Dermis microvascular lymphatic vessel endothelial cell (primary cell): ENCODE measurements at places on chromosomes 3 and 15.

DNA sequence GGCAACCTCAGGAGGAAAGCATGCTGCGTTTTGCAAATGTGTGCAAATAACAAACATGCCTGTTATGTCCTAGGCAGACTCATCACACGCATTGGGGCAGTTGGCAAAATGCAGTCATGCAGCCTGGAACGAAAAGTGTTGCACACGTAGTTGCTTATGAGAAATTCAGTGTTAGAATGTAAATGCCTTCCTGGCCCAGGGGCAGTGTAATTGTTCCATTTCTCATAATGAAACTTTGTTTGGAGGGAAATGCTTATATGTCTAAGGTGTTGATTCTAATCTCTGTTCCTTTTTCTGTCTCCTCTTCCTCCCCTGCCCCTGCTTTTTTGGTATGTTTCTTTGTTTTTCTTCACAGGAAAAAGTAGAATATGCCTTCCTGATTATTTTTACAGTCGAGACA lies 156.0 kb downstream of the CACNA1D start:
- no peak for DNase-seq

DNA sequence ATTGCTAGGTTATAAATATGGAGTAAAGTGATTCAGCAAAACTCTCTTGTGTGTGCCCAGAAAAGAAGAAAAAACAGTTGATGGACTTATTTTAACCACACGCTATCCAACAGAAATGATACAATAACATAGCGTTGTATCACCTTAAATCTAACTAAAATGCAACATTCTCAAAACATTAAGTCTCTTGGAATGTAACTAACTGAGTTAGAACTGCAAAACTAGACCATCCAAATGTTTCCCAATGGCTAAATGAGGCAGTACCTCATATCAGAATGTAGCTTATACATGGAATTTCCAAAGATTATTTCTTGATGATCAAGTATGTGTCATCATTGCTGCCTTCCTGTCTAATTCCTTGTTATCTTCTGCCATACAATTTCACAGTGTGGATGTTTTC lies 187.9 kb downstream of the CNTN3 start:
- DNase-seq = no peak

DNA sequence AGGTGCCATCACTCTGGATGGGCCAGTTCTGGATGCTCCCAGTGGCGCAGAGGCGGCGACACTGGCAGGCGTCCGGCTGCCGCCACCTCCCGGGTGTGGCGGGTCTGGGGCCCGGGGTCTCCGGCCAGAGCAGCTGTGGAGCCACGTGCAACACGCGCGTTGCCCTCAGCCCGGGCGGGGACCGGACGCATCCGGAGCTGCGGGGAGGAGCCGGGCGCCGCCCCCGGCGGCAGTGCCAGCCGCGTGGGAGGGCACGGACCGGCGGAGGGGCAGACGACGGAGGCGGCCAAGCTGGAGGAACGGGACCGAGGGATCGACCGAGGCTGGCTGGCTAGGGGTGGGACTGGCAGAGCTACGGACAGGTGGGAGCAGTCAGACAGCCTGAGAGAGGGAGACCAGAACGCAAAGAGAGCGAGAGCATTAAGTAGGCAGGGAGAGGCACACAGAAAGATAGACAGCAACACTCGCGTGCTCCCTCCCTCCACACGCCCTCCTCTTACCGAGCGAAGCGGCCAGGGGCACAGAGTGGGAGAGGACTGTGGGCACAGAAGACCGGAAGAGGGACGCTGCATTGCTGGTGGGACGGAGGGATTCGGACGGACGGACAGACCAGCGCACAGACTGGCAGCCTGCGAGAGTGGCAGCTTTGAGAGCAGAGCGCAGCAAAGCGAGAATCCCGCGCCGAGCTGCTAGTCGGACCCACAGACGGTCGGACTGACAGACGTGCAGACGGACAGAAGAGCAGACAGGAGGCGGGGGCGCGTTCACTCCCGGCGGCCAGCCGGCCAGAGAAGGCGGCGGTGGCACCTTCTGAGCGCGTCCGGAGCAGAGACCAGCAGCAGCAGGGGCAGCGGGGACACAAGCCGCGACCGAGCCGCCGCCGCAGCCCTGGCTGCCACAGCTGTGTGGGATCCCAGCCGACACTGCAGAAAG lies at the start of gene ARPP21:
ARPP21 (plus strand) TSS at position 272 of the 933 bp plus-strand sequence. CDS start 42,227 bp downstream, outside the sequence.
- no peak for DNase-seq

DNA sequence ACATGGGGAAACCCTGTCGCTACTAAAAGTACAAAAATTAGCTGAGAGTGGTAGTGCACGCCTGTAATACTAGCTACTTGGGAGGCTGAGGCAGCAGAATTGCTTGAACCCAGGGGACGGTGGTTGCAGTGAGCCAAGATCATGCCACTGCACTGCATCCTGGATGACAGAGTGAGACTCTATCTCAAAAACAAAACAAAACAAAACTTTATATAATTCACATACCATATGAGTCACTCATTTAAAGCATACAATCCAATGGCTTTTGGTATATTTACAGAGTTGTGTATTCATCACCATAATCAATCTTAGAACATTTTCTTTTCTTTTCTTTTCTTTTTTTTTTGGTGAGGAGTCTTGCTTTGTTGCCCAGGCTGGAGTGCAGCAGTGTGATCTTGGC lies 8.7 kb downstream of the PXK start:
- no peak for DNase-seq

GRCh38 chr3:16828815-16829214 lies 55.9 kb upstream of the PLCL2 start:
- DNase-seq = peak; percentile 78

DNA sequence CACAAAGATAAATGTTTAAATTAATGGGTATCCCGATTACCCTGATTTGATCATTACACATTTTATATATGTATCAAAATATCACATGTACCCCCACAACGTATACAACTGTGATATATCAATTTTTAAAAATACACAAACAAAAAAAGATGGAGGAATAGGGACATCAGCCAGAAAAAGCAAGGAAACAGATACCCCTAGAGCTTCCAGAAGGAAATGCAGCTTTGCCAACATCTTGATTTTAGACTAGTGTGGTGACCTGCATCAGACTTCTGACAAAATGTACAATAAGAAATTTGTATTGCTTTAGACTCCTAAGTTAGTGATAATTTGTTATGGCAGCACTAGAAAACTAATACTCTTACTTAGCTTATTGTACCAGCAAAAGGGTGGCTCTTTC lies 483.8 kb downstream of the TUSC7 start:
- DNase-seq = no peak

- DNase-seq = no peak
Observed at GRCh38 chr15:100186960-100187359, 154.8 kb downstream of the ADAMTS17 start.

- DNase-seq = no peak
Observed at GRCh38 chr3:172329070-172329469, 119.2 kb downstream of the GHSR start.

DNA sequence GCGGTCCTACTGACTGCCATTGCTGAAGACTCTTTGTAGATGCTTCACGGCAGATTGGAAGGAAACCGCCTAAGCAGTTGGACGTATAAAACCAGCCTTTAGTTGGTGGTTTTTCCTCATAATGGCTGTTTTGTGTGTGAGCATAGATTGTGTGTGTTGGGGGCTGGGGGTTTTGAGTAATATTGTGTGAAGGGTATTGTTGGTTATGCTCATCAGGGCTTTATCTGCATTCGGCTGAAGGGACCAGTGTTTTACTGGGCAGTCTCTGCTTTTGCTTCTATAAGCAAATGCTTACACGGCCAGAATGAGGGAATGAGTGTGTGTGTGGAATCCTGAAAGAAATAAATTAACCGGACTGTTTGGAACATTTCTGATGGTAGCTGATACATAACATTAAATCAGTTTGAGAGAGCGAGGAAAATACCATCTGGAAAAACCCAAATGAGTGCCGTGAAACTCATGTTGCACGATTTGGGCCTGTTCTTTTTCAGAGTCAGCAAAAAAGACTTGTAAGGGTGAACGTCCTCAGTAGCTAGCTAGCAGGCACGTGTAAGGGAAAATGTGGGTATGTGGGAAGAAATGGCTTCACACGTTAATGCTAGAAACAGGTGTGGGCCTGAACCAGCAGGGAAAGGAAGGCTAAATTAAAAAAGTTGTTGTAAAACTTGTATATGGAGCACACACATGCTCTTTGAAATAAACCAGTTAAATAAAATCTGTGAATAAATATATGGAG lies 1.9 kb downstream of the MITF start:
- DNase-seq = no peak

DNA sequence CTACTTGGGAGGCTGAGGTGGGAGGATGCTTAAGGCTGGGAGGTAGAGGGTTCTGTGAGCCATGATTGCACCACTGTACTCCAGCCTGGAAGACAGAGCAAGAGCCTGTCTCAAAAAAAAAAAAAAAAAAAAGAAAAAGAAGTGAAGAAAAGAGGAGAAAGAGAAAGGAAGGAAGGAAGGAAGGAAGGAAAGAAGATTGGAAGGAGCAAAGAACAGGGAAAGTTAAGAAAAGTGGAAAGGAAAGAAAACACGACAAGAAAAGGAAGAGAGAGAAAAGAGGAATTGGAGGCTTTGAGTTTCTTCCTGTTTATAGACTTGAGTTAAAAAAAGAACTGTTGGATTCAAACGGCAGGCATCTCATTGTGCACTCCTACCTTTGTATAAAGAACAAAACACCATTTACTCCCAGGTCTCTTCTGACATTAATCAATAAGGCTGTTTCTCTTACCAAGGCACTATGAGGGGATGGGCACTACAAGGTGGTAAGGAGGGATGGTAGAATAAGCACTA lies 73.5 kb downstream of the EDEM1 start:
- no peak for DNase-seq

- DNase-seq = no peak
Observed at GRCh38 chr3:33926998-33927605, 128.7 kb downstream of the PDCD6IP start.

DNA sequence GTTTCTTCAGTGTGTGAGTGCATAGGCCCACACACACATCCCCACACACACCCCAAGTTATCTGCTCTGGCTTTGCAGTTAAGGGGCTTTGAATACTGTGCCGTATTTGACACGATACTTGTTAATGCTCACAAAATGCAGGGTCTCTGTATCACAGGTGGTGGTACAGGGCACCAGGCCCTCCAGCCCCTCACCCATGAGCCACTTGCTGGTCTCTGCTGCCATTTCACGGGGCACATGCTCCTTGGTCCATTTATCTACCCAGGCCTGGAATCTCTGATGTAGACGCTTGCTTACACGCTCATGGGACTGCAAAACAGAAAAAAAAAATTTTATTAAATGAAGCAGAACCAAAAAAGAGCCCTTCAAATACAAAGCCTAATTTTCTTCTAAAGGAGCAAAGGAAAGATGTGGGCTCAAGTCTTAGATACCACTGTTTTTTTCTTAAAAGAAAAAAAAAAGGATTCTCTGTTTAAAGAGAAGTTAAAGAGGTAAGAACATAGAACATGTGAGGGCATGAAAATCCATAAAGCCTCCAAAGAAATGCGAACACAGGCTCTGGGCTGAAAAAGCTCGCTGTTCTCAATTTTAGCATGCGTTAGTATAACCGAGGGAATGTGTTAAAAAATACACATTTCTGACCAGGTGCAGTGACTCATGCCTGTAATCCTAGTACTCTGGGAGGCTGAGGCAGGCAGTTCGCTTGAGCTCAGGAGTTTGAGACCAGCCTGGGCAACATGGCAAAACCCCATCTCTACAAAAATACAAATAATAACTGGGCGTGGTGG lies 3.7 kb upstream of the MAN2C1 start:
- no peak for DNase-seq

- DNase-seq = no peak
Observed at GRCh38 chr15:27549746-27550145, 549.4 kb downstream of the OCA2 start.

DNA sequence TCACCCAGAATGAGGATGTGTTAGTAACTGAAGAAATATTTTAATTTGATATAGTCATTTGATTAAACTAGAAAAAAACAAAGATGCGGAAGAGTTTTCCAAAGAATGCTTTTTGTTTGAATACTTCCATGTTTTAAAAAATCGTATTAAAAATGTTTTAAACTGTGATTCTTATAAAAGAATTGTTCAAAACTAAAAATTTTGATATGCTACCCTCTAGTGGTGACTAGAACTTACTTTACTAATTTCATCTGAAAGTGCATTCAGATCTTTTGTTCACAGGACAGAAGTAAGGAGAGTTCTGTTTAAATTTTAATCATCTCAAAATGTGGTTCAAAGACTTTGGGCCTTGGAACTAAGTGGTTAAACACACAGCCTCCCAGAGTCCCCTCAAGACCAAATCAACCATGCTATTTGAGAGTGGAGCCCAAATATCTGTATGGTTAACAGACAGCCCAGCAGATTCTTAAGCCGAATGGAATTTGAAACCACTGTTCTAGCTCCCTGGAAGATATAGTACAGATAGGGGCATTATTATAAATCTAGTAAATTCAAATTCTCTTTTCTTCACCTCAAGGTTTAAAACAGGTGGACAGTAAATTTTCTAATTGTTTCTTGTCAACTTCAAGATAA lies 45.2 kb upstream of the SYNPR start:
- DNase-seq = no peak

DNA sequence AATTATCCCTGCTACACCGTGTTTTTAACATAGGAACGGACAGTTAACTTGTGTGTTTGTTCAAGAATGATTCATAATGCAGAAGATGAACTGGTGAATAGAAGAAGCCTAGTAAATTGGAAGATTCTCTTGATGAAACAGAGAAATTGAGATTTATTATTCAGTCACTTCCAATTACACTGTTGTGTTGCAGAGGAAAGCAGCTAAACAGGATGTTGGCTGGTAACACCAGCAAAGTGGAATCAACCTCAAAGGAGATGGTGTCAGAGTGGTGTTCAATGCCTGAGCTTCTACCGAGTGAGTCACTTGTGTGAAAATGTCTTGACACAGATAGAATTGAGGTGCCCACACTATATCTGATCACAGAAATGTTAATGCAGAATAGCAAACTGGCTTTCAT lies 399.6 kb downstream of the LPP start:
- no peak for DNase-seq

DNA sequence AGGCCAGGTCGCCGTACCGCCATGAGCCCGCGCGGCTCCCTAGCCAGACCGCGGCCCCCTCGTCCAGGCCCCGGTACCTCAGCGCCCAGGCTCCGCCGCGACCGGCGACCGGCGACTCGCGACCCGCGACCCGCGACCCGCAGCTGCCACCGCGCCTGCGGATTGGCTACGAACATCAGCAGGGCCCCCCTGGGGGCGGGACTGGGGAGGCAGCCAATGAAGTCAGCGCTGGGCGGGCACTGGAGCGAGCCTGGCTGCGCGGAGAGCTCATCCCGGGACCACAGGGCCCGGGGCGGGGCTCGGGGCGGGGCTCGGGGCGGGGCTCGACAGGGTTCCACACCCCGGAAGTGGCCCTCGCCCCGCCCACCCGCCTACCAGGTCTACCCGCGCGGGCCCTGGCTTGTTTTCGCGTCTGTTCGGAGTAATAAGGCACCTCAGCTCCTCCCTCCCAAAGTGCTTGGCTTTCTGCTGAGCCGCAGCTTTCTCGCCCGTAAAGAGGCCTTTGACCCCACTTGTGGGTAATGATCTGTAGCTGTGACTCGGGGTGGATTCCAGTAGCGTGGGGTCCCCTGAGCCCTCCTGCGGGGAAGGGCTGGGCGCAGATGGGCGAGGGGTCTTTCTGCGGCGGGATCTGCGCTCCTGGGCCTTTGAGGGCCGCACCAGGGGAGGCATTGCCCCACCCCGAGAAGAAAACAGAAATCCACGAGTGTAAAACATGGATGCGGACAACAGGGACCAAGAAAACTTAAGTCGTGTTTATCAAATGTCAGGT lies at the start of gene LYSMD4:
LYSMD4 (minus strand) TSS at position 170 of the 772 bp plus-strand sequence. CDS start 1,438 bp downstream, outside the sequence.
- peak; percentile 97 for DNase-seq
